Stimulated activated CD8-positive, alpha-beta memory T cell treated with anti-CD3 and anti-CD28 coated beads, Interleukin-2, amount 100 ng/mL, for 1 hour (primary cell): ENCODE measurements at places on chromosomes 1 and 21.

GRCh38 chr1:25148673-25149300, 83.5 kb downstream of the SYF2 start:
- no peak for DNase-seq

GRCh38 chr1:25187077-25187476, 45.2 kb downstream of the SYF2 start:
- DNase-seq: no peak

GRCh38 chr1:38134294-38134755, 87.7 kb upstream of the POU3F1 start:
- no peak for DNase-seq

- DNase-seq: no peak
Observed at GRCh38 chr1:87647430-87648177, 318.9 kb downstream of the LMO4 start.

DNA sequence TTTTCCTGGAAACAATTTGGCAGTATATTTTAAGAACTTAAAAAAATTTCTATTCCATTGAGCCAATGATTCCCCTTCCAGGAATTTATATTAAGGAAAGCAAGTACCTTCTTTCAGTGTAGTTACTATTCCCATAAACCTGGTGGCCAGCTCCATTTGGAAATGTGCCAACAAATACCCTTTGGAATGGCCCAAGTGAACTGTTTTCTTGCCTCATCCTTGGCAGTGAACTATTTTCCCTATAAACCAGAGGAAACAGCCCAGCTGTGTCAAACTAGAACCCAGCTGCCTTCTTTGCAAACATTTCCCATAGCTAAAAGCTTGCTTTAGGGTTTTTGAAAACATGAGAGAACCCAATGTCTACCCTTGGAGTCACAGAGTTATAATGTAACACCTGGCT, 496.9 kb downstream of the NEGR1 start:
- DNase-seq: no peak

GRCh38 chr1:184646178-184646701, 108.4 kb downstream of the EDEM3 start:
- DNase-seq: no peak

- DNase-seq: no peak
Observed at GRCh38 chr21:42861848-42862400, 17.4 kb downstream of the WDR4 start.

DNA sequence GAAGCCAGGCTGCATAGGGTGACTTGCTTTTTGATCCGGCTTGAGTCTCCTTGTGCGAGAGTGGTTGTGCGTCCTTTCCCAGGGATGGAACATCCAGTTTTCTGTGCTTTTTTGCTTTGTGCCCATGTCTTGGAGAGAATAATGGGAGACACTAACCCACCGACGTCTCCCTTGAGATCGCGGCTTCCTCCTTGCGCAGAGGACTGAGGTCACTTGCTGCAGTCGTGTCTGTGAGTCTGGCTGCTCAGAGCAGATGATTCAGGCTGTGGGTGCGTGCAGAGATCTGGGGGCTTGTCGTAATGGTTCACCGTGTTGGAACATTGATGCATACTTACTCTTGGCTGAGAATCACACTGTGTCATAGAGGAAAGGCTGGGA, 164.5 kb upstream of the CACNA1E start:
- no peak for DNase-seq

GRCh38 chr1:86516335-86516734, 30.5 kb upstream of the CLCA4 start:
- no peak for DNase-seq

DNA sequence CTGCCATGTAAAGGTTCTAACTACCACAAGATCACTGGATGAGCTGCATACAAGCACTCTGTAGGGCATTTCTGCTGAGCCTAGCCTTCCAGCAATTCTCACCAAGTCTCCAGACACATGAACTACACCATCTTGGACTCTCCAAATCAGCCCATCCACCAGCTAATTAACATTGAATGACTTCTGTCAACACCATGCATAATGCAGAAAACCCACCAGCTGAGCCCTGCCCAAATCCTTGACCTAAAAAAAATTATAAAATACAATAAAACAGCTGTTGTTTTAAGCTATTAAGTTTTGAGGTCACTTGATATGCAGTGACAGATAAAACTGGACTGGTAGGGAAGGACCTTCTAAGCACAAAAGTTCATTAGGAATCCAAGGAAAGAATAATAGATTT, 44.3 kb upstream of the ATP1B1 start:
- DNase-seq: no peak

DNA sequence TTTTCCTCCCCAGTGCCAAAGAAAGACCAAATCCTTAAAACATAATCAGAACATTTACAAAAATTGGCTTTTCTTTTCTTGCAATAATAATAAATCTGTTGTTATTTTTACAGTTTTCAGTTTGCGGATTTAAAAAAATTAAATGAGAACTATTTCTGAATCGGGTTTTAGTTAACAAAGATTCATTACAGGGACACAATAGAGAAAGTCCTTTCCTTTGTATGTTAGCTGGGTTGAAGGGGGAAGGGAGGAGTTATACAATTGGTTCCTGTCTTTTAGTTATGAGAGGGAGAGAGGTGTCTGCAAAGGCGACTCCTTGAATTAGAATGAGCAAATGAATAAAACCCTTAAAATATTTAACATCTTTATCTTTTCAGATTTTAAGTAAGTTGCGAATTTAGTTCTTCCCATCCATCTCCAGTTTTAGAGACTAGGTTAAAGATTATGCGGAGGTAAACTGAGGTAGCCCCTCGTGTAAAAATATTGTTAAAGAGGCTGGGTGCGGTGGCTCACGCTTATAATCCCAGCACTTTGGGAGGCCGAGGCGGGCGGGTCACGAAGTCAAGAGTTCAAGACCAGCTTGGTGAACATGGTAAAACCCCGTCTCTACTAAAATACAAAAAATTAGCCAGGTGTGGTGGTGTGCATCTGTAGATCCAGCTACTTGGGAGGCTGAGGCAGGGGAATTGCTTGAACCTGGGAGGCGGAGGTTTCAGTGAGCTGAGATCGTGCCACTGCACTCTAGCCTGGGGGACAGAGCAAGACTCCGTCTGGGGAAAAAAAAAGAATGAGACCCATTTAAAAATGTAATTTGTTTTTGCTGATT, 3.9 kb downstream of the SPEN start:
- DNase-seq: no peak

DNA sequence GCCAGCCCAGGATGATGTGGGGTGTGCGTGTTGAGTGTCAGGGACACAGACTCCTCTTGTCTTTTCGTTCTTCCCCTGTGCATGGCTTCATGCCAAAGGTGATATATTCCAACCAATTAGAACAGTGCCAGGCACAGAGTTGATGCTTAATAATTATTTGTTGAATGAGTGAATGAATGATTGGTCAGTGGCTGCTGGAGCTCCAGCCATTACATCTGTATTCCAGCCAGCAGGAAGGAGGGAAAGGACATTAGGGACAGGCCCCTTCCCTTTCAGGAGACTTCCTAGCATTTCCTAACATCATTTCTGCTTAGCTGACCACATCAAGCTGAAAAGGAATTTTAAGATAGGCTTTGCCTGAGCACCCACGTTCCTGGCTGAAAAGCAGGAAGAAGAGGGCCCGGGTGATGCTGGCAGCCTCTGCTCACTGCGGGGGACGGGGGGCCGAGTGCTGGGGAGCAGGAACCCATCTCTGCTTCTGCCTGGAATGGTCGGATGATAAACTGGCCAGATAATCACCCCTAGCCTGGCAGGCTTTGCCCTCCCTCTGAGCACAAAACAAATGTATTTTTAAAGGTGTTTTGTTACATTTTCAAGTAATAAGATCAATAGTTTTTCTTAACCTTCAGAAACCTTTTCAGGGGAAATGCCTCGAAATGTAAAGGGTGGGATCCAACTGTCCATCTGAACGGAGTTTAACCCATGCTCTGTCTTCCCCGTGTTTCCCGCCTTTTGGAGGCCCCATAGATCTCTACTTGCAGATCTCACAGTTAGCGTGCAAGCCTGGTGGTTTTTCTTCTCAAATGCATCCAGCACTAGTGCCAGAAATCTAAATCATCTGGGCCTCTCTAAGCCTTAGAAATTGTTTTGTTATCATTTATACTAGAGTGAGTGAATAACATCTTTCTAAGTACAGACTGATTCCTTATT, 39.0 kb downstream of the SLC37A1 start:
- no peak for DNase-seq

DNA sequence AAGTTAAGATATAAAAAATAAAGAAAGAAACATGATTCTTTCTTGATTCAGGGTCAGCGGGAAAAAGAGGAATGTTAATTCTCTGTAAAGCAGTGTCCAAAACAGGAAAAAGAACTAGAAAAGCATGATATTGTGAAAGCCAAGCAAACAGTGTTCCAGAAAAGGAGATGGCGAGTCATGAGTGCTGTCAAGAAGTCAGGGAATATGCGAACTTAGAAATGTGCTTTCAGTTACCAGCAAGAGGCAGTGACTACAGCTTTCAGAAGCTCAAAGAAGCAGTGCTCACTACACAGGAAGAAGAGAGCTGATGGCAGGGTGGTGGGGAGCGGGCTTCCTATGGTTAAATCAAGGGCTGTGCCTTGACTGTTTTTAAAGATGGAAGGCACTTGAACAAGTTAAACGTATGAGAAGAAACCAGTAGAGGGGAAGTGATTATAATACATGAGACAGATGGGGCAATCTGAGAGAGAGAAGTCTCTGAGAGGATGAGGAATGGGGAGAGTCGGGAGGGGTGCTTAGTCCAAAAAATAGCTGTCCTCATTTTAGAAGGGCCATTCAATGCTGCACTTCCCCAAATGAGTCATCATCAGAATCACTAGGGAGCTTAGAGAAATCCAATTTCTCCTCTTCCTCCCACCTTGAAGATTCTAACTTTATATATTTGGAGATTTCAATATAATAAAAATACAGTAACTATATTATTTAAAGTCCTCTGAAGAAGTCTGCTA, 90.4 kb downstream of the KCNK1 start:
- no peak for DNase-seq

DNA sequence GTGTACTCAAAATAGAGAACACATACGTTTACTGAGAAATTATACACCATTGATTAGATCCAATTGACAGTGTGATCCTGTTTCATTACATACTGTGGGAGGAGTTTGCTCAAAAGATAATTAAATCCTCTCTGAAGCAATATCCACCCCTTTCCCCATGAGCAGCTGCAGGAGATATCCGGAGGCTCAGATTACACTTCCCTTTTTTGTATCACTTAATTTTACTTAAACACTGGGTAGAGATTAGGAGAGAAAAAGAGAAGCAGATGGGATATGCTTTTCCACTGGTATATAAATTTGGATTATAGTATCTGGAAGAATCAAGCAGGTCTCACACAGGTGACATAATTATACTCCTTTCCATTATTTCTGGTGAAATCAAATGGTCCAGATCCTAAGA, 333.3 kb upstream of the ZRANB2 start:
- no peak for DNase-seq

DNA sequence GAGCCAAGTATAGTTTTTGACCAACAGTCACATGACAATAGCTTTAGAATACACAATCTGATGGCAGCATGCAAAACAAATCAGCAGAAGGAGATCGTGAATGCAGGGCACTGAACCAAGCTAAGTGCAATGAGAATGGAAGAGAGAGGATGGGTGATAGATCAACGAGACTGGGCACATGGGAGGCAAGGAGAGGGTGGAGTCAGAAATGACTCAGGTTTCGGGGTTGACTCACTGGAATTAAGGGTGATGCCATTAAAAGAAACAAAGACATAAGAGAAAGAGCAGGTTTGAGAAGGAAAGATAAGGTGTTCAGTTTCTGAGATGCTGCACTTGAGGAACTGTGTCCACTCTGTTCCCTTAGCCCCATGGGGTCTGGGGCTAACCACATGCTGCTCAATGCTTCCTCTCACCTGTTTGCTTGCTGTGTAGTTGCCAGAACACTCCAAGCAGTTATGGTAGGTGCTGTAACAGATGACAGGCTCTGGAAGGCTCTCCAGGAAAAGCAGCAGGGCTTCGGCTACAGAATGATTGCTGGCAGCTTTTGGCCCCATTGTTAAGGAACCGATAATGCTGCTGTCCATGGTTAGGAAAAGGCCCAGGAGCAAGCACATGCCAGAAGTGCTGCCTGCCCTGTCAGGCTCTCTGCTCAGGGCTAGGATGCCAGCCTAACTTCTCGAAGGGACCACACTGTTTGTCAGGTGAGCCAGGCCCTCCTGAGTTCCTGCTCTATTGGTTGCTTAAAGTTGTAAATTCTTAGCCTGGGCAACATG, 6.1 kb upstream of the MTF1 start:
- no peak for DNase-seq

GRCh38 chr1:15261155-15262002, 14.4 kb downstream of the FHAD1 start:
- no peak for DNase-seq

DNA sequence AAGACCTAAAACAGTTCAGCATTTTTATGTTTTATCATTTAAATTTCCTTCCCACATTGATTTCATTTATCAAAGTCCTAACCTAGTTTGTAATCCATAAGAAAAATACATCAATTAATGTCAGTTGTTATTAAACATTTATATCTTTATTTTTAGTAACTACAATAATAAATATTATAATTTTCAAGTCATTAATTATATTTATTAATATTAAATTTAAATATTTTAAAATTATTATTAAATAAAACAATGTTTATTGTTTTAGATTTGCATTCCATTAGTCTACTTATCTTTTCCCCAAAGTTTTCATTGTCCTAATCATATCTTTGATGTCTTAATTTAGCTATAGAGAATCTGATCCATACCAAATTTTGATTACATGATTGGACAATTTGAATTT, 368.9 kb downstream of the PLA2G4A start:
- DNase-seq: no peak

GRCh38 chr1:231278100-231278790, 37.2 kb downstream of the GNPAT start:
- no peak for DNase-seq

GRCh38 chr21:14879458-14879857, 185.3 kb downstream of the NRIP1 start:
- no peak for DNase-seq
